ENCODE measurements at places on chromosomes 11 and 22. TPM values are rescaled to one million over a fixed set of nuclear protein-coding genes. Genes with fewer than 3 reads are reported as not detected.
A peak's percentile ranks its signal among the peaks of the same experiment; 100 is the strongest.

The ACR gene
- not detected for total RNA-seq

DNA sequence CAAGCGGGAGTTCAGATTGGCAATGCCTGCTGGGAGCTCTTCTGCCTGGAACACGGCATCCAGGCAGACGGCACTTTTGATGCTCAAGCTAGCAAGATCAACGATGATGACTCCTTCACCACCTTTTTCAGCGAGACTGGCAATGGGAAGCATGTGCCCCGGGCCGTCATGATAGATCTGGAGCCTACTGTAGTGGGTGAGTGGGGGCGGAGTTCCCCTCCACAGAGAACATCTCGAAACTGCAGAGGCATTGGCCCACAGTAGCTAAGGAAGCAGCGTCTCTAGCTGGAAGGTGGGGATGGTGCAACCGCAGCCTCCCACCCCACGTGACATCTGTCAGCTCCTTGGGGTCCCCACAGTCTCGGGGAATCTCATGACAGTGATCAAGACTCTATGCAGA lies 10.9 kb downstream of the TUBA8 start:
- no peak for DNase-seq

DNA sequence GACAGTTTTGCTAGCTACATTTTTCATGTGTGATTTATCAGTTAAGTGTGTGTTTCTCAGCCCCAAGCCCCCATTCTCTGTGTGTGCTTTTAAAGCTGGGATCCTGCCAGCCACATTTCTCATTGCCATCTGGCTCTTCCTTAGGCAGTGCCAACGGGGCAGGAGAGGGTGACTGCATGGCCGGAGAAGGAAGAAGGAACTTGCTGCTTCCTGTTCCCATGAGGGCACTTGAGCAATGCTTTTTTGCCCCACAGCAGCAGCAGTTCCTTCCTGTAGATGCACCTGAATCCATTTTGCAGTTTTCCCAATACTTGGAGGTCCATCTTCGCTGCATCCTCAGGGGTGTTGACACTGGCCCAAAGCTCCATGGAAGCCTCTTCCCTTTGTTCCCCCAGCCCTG lies 37.5 kb downstream of the TNRC6B start:
- no peak for DNase-seq

DNA sequence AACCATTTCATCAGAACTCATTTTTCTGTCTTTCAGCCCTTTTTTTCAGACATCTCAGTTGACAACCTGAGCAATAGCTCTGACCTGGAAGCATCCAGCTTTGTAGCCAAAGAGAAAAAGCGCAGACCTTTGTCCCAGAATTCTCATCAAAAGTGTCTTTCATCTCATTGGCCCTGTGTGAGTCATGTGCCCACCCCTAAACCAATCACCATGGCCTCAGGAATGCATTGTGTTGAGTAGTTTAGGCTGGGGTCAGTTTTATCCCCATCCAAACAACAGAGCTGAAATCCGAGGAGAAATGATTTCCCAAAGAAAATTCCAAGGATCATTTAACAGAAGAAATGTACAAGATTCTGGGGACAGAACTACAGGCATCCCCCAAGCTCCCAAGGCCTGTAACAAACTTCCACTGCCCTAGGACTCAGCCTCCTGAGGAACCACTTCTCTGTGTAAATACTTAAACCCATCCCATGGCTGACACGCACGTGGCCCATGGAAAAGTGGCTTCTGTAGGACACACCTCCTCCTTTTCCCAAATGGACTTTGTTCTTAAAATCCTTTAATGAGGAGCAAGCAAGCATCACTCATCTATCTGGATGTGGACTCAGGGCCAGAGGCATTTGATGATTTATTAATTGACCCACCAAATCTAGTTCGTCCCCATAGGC lies 429.0 kb downstream of the SOX6 start:
- DNase-seq: no peak

DNA sequence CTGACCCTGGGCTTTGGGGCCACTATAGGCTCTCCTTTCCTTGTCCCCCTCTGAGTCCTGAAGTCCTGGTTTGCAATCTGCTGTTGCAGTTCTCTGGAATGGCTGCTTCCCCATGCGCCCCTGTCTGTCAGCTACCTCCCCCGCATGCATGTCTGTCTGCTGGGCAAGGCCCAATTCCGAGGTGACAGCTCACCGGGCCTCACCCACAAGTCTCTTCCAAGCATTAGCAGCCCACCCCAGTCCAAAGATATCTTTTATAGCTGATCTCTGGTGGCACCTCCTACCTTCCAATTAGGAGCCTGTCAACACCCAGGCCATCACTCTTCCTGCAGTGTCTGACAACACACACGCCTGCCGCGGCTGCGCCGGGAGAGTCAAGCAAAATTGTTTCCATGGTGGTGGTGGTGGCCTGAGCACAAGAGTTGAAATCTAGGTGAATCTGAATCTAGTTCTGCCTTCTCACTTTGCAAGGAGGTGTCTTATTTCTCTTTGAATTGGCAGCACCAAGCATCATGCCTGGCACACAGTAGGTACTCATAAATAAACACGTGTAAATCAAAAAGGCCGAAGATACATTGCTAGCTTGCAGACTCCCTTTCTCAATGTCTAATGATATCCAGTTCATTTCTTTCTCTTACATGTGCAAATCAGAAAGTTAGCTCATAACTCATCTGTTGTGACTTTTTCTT lies 1.2 kb upstream of the LMO2 start:
- DNase-seq: no peak

GRCh38 chr11:123800036-123800435 lies 6.1 kb downstream of the OR6M1 start:
- no peak for DNase-seq

The CLDN5 gene
- total RNA-seq: not detected

The CABP4 gene
- 0.55 TPM for total RNA-seq

The VPREB3 gene
- total RNA-seq: not detected

The OR52A1 gene
- not detected for total RNA-seq

DNA sequence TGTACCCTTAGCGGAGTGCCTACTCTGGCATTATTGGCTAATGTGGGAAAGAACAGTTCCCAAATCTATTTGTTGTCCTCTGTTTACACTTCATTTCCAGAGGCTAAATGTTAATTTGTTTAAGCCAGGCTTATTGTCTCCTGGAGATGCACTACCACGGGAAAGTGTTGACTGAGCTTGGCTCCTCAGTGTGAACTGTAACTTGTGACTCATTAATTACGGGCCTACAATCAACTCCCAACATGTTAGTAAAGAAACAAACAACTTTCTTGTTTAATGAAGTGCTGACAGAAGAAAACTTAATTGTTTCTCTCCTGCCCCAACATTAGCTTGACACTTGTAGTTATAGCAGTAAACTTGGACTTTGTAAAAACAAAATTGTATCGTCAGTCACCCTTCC lies 130.4 kb downstream of the ATXN10 start:
- DNase-seq: no peak

DNA sequence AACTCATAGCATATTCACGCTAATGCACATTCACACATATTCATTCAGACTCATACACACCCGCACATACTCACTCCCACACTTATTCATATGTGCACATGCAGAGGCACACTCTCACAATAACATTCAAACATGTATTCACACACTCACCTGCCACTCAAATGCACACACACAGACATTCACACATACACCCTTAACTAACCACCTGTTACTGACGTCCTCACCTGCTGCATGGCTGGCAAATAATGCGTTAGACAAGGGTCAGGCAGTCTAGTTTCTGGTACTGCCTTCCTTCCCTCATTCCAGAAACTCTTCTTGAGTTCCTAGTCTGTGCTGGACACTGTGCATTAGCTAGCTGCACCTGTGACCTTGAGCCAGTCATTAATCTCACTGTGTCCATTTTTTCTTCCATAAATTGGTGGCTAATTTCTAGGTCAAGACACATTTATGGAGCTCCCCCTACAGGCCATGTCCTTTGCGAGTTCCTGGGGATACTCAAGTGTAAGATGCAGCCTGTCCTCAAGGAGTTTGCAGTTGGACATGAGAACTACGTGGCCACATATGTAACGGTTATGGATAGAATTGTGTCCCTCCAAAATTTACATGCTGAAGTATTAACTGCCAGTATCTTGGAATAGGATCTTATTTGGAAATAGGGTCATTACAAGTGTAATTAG lies 34.5 kb upstream of the SEZ6L start:
- DNase-seq: no peak

The RFPL3 gene
- not detected for total RNA-seq

The OR8A1 gene
- total RNA-seq: not detected

The KAT5 gene
- total RNA-seq: 83.9 TPM

DNA sequence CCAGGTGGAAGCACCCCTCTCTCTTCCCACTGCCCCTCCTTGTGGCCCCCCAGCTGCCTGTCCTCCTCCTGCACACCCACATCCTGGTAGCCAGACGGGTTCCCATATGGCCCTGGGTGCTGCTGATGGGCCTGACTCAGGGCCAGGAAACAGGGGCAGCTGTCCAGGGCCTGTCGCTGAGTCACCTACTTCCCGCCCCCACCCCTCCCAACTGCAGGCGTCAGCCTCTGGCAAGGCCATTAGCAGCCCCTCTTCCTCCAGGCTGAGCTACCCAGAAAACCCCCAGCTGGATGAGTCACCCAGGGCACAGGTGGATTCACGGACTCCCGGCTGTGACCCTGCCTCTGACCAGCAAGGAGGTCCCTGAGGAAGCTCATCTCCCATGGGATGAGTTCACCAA lies 6.9 kb upstream of the GAL start:
- peak; percentile 94 for DNase-seq

GRCh38 chr11:61962213-61963015 lies 5.0 kb downstream of the FTH1 start:
- DNase-seq: no peak

GRCh38 chr11:69220561-69221051 lies 64.9 kb downstream of the SMIM38 start:
- DNase-seq: no peak

- DNase-seq: no peak
These were observed 44.2 kb downstream of the ARFGAP2 start for GRCh38 chr11:47132490-47132889.

GRCh38 chr11:130528298-130529261 lies 80.1 kb downstream of the ADAMTS15 start:
- DNase-seq: peak; percentile 73

The TSSC4 gene
- total RNA-seq: 98.5 TPM

The HEPHL1 gene
- 4.4 TPM for total RNA-seq

- DNase-seq: no peak
These were observed 100.2 kb downstream of the TBC1D22A start for GRCh38 chr22:46862418-46863324.

All from PC-3 (cell line).